ENCODE measurements at places on chromosomes 12 and 14.

DNA sequence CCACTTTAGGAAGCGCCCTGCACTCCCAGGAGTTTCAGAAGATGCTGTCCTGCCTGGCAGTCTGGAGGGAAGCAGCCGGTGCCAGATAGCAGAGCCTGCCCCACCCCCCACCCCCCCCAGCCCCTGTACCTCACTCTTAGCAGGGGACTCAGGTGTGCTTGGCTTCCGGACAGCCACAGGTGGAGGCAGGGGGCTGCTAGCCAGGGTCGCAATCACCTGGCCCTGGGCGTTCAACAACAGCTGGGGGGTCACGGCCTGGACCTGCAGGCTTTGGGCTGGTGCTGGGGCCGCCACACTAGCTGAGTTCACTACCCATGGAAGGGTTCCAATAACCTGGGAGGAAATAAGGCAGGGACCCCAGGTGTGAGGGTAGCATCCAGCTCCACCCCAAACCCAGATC, 22.0 kb downstream of the POU6F1 start:
- no peak for DNase-seq

GRCh38 chr12:114269153-114269552, 136.8 kb downstream of the TBX5 start:
- DNase-seq = no peak

GRCh38 chr14:37054869-37055268, 117.5 kb downstream of the SLC25A21 start:
- DNase-seq = no peak

DNA sequence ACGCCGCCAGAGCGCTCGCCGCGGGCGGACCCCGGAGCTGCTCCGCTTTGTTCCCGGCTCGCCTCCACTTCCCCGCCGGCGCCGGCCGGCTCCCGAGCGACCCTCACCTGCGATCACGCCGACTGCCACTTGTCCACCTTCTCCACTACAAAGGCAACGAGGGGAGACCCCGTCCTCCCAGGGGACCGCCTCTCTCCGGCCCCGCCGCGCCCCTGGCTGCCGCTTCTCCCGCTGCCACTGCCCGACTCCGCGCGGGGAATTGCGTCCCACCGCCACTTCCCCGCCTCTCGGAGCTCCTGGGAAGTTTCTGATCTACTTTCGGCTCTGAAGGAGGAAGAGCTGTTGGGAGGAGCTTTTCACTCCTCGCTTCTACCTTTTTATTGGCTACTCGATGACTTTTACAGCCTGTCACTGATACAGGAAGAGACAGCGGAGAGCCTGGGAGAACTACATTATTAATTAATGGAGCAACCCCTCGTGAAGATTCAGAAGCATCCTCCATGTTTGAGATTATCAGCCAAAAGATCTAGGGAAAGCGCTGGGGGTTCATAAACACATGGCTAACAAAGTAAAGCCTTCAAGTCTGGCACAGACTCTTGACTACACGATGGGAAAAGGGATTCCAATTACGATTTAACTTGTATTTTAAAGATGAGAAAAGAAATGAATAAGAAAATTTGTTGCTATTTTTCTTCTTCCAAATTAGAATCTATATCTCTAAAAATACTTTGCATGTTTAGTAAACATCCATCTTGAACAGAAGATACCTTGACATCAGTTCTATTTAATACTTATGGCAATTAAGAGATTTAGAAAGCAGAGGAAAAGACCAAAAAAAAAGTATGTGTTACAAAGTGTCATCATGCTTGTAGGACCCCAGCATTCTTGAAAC, at the start of gene BAZ1A:
BAZ1A (minus strand) TSS at position 330 of the 892 bp plus-strand sequence. CDS start 756 bp downstream, outside the sequence.
- DNase-seq = peak; percentile 68

GRCh38 chr14:49959822-49960408, 67.0 kb downstream of the ARF6 start:
- no peak for DNase-seq
